ENCODE measurements at places on chromosomes 1 and 21.

DNA sequence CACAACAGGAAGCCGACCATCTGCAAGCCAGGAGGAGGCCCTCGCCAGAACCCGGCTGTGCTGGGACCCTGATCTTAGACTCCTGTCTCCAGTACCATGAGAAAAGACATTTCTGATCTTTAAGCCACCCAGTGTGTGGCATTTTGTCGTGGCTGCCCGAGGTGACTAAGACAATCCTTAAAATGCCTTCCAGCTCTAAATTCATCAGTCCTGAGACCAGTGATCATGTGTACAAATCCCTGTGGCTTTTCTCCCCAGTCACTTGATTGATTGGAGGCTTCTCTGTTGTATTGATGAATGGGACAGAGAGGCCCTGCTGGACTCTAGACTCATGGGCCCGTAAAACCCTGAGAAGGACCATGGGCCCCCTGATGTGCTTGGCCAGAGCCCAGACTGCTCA is 36.1 kb downstream of the B3GALT5 start:
- no peak for DNase-seq

DNA sequence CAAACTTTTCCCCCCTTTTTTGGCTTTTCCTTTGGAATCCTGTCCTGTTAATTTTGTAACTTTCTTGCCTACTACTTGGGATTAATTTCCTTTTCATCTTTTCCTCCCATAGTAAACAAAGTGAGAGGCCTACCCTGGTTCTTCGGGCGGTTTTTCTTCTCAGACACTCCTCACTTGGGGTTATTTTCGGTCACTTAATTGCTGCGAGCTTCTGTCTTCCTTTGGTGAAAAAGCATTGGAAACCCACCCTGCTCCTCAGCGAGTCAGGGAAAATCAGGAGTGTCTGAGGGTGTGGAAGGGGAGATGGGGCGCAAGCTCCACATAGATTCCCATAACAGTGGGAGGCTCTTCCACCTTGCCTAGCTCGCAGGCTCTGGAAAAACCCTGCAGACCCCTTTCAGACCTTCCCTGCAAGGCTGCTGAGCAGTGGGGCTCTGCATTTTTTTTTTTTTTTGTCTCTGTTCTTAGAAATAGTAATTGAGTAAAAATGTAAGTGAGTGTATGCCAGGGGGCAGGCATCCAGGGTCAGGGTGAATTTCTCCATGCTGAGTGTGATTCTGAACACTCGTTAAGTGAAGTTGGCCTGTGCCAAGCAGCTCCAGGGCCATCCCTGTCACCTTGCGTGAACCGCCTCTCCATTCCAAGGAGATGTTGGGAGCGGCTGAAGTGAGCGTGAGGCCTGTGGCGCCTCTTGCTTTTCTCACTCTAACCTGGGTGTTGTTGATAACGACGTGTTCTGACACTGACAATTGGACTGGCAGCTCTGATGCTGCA is 20.3 kb downstream of the TGFB2 start:
- DNase-seq = no peak

DNA sequence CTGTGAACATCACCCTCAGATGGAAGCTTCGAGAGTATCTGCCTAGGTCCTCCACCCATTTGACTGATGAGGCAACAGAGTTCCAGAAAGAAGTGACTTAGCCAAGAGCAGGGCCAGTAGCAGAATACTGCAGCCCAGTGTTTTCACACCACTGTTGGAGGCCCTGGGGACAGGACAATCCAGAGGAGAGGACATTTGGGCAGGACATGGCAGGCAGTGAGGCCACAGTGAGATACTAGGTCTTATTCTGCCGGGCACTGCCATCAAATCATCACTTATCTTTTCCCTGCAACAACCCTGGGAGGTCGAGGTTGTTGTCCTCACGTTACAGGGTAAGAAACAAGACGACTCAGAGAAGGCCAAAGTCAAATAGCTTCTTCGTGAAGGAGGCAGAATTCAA is 5.5 kb upstream of the FOXO6 start:
- no peak for DNase-seq

DNA sequence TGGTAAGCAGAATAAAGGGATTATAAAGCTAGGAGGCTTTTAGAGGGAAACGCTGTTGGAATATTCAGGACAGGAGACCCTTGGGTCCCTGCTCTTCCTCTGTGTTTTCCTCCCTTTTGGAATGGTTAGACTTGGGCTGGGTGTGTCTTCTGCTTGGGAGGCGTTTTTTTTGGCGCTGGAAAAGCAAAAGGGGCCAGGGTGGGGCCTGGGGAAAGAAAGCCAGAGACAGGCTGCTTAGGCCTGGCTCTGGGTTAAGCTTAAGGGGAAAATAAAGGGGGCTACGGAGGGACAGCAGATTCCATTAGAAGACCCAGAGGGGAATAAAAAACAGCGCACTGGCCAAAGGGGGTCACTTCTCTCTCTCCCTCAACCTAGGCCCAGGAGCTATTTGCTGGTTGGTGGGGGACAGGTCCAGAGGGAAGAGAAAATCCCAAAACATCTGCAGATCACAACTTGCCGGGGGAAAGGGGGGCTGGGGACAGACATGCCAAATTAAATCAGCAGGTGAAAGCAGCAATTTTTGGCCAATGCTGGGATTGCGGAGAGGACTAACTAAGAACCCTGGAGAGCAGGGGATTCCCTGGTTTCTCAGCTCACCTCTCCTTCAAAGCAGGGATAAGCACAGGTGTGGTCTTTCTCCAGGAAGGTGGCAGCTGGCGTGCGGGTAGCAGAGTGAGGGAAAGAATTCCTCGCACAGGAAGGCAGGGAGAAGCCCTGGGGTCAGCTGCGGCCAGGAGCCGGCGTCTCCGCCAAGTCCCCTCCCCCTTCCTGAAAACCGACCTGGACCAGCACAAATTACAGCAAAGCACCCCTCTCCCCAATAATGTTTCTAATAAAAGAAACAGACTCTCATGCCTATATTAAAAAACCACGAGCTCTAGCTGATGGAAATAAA is 82.2 kb upstream of the AK4 start:
- DNase-seq = peak; percentile 68

GRCh38 chr1:225926551-225927113 is 2.6 kb upstream of the PYCR2 start:
- no peak for DNase-seq

DNA sequence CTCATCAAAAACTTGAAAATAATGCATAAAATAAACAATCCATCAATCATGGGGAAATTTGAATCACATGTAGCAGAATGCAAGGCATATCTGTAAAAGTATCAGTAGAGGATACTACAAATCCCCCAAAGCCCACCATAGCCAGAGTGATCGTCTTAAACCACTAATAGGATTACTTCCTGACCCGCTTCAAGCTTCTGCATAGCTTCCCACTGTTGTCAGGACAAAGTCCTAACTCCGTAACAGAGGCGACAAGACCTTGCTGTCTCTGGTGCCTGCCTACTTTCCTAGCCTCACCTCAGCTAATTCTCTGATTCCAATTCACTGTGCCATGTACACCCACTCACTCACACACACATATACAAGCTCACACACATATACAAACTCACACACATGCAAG is 161.2 kb upstream of the NFIA start:
- DNase-seq = no peak

DNA sequence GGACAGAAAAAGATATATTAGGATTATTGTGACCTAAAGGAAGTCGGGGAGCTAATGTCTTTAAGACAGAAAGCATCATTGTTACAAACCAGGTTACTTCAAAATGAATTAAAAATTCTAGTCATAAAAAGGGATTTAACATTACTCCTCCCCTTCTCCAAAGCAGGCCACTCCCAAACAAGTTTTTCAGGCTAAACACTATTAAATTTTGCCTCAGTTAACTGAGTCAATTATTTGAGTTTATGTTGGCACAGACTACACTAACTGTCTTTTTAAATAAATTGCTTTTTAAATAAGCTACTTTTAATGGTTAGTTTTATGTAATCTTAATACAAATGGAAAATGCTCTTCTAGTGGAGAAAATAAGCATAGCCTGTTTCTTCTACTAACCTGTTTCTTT is 395.0 kb upstream of the DUSP10 start:
- DNase-seq = no peak

- no peak for DNase-seq
Measured at GRCh38 chr1:27993241-27993640, 33.5 kb downstream of the XKR8 start.

GRCh38 chr21:33875026-33875695 is 40.4 kb downstream of the ATP5PO start:
- no peak for DNase-seq

GRCh38 chr1:28139025-28139712 is 37.3 kb downstream of the PTAFR start:
- no peak for DNase-seq

GRCh38 chr1:168321945-168322344 is 41.3 kb downstream of the TBX19 start:
- no peak for DNase-seq

- DNase-seq = no peak
Measured at GRCh38 chr1:116664978-116665371, 2.6 kb downstream of the IGSF3 start.

DNA sequence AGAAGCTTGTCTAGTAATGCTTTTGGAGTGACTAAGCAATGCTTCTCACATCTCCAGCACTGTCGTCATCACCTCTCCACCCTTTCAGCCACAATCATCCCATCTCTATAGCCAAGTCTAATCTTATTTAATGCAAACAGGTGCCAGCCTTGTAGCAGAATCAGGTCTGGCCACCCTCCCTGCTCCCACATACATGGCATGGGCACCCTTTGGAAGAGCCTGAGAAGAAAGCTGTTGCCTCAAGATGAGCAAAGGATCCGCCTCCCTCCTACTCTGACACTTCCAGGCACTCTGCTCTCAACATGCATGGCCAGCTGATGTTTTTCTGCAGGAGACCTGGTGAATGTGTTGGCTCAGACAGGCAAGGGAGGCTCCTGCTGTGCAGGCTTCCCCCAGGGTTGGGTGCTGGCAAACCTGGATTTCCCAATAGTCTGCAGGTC is 113.1 kb upstream of the GRIK3 start:
- no peak for DNase-seq

DNA sequence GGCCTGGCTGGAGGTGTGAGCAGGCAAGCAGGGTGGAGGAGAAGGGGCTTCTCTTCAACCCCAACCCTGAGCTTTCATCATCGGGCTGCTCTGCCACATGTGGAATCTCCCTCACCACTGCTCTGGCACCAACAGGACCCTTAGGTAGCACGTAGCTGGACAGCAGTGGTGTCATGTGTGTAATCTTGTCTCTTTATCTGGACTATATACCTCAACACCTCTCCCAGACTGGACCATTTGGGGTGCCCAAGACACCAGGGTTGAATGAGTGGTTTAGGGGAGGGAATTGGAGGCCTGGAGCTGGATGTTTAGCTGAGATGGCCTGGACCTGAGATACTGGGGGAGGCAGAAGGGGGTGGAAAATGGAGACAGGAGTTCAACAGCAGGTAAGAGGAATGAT is 63.0 kb downstream of the UBE2T start:
- no peak for DNase-seq

GRCh38 chr1:98660940-98661543 is 479 bp upstream of the SNX7 start:
- DNase-seq = no peak

- peak; percentile 52 for DNase-seq
Measured at GRCh38 chr1:27519331-27520258, 29.6 kb upstream of the WASF2 start.

DNA sequence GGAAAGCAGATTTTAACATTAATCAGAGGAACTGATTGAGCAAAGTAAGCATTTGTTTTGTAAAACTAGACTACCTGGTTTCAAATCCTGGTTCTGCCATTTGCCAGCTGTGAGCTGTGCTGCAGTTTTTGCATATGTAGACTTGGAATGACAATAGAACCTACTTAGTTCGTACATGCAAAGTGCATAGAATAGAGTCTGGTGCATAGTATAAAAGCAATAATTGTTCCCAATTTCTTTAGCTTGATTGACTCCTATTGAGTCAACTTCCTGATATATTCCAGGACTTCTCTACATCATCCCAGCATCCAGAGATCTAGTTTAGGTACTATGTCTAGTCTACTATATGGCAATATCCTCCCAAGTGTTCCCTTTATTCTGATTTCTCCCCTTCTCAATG is 144.4 kb upstream of the FGGY start:
- DNase-seq = no peak

GRCh38 chr1:46274225-46275029 is 26.9 kb downstream of the RAD54L start:
- DNase-seq = no peak

DNA sequence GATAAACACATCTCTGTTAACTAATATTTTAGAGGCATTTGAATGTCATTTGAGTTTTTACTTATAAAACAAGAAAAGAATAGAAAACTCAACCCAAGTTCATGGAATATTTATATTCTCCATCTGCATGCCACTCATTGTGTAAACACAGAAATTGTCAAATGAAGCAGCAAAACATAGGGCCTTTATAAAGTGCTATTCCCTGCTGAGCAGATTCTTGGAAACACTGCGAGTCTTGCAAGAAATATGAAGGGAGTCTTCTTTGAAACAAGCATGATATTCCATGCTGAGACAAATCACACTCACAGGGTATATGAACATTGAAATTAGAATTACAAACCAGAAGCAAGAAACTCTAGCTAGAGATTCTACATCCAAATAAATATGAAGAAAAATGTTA is 655.8 kb downstream of the BRINP3 start:
- no peak for DNase-seq

DNA sequence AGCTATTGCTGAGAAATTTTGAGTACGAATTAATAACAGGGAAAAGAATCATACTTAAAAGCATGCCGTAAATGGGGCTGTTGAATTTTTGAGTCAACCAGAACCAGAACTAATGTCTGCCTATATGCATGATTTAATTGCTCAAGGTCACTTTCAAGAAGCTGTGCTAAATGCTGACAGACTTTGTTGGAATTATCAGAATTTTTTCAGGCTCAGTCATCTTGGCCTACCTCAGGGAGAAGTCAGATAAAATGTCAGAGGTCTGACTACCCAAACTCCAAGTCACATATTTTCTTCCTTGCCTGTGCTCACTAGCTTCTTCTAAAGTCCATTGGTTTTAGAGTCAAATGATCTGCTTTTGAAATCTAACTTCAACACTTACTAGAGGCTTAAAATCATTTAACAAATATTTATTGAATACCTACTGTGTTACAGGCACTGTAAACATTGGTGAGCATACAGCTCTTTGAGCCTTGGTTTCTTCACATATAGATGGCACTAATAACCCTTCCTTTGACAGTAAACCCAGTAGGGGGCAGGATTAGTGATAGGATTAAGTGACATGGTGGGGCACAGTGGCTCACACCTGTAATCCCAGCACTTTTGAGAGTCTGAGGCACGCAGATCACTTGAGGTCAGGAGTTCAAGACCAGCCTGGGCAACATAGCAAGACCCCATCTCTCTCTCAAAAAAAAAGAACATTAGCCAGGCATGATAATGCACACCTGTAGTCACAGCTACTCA is 121.2 kb upstream of the SLC44A3 start:
- DNase-seq = no peak

- no peak for DNase-seq
Measured at GRCh38 chr1:114482585-114482984, 28.4 kb downstream of the TRIM33 start.

GRCh38 chr1:21192871-21193270 is 16.2 kb upstream of the EIF4G3 start:
- DNase-seq = no peak
